ENCODE measurements at places on chromosomes 1 and 21.

- DNase-seq = no peak
Measured at GRCh38 chr1:119219711-119220110, 79.3 kb upstream of the WARS2 start.

DNA sequence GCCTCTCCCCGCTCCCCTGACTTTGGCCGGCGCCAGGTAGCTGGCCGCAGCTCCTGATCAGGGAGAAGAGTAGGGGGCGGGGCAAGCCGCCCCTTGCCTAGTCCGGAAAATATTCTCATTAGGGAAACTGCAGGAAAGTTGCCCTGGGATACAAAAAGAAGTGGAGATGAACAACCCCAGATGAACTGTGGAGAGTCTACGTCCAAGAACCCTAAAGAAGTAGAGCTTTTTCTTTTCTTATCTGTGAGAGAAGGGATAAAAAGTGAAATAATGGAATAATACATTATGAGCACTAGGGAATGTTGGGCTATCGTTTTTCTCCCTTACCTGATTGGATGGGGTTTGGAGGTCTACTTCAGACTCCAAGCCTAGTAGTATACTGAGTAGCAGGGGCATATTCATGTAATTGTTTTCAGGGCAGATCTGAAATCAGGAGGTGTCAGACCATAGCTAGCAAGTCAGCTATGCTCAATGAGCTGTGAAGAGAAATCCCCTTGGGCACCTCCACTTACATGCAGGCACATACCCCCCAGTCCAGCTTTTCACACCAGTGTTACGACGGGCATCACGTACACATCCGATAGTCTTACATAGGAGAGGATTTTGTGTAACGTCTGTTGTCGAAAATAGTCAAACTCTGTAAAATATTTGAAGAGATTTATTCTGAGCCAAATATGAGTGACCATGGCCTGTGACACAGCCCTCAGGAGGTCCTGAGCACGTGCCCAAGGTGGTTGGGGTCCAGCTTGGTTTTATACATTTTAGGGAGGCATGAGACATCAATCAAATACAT lies 1.7 kb upstream of the DUSP10 start:
- no peak for DNase-seq

DNA sequence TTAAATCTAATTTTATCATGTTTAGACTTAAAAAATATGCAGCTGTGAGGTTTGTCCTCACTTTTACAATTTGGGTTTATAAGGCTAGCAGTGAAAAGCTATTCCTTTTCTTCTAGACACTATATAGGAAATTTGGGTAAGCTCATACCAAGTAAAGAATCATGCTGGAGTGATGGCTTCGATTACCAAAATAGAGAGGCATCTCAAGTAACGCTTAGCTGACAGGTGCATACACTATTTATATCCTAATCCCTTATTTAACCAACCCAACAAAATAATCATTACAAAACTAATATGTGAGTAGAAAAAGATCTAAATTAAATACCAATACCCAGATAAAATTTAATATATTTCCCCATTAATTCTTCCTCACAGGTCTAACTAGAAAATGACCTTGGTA lies 193.2 kb downstream of the LHX8 start:
- DNase-seq = no peak

DNA sequence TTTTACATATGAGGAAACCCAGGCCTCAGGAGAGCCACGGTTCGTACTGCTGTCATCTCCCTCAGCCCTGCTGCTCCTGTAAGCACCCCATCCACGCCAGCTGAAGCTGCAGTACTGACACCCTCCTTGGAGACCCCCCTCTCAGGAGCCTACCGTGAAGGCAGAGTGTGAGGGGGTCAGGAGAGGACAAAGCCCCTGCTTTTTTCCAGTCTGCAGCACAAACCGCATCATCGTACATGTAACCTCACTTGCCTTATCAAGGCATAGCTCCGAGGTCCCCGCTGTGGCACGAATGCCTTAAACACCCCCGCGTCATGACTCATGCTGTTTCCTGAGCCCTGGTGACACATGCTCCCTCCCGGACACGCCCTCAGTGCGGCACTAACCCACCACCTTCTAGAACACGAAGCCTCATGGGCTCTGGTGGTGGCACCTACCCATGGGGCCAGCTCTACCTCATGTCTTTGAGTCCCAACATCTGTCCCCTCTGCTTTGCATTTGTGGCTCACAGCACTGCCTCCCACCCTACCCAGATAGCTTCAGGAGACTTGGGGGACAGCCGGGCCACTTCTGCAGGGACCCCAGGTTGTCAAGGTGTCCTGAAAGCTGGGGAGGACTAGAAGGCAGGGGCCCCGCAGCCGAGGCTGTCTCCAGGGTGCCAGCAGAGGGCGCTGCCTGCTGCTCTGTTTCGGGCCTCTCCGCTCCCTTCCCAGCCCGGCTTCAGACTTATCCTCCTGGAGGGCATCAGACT lies 4.9 kb downstream of the SH3BGRL3 start:
- DNase-seq = peak; percentile 89

Data from HuH-7 (cell line).